ENCODE measurements at places on chromosomes 5 and 9.

GRCh38 chr5:61251874-61252642 is 80.0 kb upstream of the ZSWIM6 start:
- DNase-seq = no peak

DNA sequence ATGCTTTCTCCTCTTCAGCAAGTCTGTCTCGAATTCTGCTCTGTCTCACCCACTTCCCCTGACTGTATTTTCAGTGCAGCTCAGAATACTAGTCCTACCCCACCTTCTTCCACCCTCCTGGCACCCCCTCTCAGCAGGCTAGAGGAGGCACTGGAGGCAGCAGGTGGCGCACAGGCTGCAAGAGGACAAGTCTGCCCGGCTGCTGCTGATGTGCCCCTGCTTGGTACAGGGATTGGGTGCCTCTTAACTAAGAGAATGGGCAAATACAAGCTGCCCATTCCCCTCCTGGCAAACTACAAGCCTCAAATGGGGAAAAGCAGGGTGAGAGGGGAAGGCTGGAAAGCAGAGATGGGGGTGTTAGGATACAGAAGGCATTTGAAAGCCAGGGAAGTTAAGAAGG is 5.1 kb downstream of the TLN1 start:
- no peak for DNase-seq

- DNase-seq = no peak
Measured at GRCh38 chr9:109475526-109475925, 22.6 kb downstream of the PTPN3 start.

DNA sequence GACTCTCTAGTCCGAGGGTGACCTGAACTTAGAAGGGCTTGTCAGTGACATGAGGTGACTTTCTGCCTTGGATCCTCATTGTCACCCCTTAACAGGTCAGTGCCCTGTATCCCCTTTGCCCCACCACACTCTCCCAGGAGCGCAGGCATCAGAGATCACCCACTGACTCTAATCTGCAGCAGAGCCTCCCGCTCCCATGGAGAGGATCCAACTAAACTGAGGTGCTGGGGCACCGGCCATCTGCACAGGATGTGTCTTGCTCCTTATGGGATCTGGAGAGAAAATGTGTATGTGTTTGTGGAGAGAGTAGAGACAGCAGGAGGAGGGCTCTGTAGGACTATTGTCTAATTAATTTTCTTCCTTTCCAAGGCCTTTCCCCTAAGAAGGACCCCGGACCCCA is 213.7 kb downstream of the ROR2 start:
- DNase-seq = no peak

- no peak for DNase-seq
Measured at GRCh38 chr9:99731950-99732349, 89.7 kb upstream of the NR4A3 start.

DNA sequence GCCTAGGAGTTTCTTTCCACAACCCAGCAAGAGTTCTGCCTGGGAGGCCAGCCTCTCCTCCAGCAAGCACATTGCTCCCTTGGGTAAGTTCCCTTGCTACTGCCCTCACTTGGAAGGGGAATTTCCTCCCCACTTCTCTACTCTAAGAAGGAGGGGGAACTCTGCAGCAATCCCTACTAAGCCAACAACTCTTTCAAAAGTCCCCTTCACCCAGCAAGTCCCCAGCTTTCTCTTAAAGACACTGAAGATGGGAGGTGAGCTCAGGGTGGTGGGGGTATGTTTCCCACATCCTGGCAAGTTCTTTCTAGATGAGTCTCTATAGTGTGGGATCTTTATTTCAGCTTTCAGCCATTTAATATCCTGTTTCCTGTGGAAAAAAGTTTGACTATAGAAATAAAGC is 49.0 kb downstream of the PDE8B start:
- DNase-seq = no peak

DNA sequence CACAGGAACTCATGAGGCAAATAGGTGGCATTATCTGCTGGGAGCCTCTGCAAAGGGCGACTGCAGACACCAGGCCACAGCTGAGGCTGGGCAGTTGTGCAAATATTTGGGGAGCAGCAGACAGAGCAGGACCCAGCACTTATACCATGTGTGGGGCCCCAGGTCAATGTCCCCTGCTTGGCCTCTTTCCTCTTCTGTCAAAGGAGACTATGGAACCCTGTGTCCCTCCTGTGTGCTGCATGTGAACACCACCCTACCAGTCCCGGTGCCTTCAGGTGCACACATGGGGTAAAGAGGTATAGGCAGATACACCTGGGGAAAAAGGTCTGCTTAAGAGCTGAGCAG is 50.8 kb downstream of the ROR2 start:
- DNase-seq = no peak

DNA sequence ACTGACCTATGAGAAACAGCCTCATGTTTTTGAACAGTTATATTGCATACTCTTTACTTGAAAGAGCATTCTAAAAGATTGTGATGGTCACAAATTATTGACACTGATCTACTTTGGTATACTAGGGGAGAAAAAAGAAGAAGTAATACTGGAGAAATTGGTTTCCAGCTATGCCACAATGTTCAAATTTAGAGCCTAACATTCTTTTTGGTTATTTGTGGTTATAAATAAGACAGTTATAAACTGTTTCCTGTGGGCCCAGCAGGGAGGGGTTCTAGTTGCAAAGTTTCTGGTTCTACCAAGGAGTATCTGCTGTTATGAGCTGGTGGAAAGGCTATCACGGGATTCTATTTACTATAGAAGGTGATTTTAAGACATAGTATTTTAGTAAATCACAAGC is 4.8 kb downstream of the CWC27 start:
- no peak for DNase-seq
